ENCODE measurements at places on chromosomes 11 and 22. TPM values are rescaled to one million over a fixed set of nuclear protein-coding genes. Genes with fewer than 3 reads are reported as not detected.

APOL5 gene
- total RNA-seq, result not detected

- no peak for DNase-seq
These were observed 40.9 kb downstream of the TCF20 start for GRCh38 chr22:42229455-42230149.

GRCh38 chr22:23243006-23243573 is 62.8 kb downstream of the BCR start:
- DNase-seq, result peak; percentile 87

OOSP2 gene
- total RNA-seq, result not detected

DNA sequence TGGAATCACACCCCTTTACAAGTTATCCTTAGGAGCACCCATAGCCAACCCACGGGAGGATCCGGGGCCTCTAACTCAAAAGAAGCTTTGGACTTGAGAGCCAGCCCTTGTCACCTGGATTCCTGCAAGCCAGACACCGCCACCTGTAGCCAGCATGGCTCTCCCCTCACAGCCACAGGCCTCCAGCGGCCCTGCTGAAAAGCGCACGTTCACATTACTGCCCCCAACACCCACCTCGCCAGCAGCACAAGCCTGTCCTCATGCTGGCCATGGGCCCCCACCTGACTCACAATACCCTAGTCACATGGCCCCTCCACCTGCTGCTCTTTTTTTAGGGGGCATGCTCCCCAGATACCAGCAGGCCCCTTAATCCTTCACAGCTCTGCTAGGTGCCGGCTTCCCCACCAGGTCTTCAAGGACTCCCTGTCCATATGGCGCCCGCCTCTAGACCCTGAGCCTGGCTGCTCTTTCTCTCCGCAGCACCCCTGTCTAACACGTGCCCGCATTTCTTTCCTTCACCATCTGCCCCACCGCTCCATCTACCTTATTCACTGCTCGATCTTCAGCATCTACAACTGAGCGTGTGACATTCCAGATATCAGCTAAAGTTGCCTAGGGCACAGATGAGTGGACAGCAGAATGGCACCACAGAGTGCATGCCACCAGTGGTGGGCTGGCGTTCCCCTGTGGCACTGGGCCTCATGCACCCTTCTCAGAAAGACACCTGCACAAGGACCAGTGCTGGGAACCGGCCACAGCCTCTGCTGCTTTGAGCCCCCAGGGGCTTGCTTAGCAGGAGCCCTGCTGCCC is 6.6 kb downstream of the CARS1 start:
- DNase-seq, result no peak

GRCh38 chr11:125157953-125158680 is 6.4 kb upstream of the PKNOX2 start:
- no peak for DNase-seq

DNA sequence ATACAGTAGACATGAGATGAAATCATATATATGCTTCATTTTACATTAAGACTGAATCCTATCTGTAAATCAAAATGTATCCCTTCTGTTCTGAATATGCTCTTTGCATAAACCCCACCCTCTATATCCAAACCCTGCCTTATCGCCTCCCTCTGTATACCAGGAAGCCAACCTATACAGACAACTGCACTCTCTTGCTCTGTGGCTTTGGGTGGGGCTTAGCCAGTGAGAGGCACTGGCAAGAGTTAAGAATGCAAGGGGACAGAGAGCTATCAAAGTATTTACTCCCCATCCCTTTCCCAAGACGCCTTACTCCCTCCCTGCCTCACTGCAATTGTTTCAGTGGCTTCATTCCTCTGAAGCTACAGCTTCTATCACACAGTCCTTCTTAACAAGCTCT is 309.8 kb downstream of the TTC28 start:
- DNase-seq, result peak; percentile 12

SLC7A4 gene
- total RNA-seq, result not detected

DNA sequence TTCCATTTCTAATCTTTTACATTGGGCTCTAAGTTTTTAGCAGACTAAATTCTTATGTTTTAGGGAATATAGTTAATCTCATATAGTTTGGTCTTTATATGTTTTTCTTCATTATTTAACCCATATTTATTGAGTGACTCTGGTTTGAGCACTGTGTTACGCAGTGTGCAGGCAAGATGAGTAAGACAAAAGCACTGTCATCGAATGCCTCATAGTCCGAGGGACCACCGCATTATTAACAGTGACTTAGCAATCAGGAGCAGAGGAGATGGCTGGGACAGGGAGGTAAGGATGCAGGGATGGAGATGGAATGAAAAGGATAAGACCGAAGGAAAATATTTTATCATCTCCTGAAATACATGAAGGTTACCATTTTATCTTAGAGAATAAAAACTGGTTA is 65.2 kb upstream of the CTSC start:
- DNase-seq, result no peak

- DNase-seq, result no peak
These were observed 37.8 kb downstream of the PPFIBP2 start for GRCh38 chr11:7551571-7551970.

- DNase-seq, result no peak
These were observed 85.2 kb downstream of the CCDC34 start for GRCh38 chr11:27277843-27278242.

DNA sequence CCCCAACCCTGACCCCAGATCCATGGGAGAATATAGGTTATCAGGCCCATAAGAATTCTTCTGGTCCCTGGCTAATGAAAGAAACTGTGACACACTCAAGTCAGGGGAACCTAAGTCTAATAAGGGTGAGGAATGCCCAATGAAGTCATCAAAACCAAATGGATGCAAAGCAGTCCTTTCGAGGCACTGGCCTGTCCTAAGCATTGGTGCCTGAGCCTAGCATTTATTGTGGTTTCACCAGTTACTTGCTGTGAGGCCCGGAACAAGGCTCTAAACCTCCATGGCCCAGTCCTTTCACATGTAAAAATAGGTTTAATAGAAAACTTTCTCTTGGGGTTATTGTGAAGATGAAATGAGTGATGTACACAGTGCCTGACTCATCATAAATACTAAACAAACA is 712.6 kb downstream of the DLG2 start:
- DNase-seq, result no peak

- DNase-seq, result no peak
These were observed 76.3 kb downstream of the FAT3 start for GRCh38 chr11:92300876-92301275.
